Stimulated activated CD8-positive, alpha-beta memory T cell treated with anti-CD3 and anti-CD28 coated beads, Interleukin-4, amount 100 ng/mL, for 1 hour (primary cell): ENCODE measurements at places on chromosomes 6 and 20.

DNA sequence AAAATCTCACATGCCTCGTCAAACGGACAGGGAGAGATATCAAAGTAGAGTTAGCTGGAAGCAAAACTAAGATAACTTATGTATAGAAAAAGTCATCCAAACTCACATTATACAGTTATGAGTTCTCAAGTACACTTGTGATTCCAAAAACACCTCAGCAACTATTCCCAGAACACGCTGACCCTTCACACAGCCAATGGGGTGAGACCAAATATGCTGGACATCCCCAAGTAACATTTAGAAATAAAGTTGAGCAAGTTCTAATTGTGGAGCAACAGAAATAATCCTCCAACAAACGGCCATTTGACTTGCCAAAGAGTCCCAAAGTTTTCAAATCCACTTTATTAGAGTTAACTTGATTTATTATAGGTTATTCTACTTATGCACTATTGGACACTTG is 52.4 kb downstream of the LY86 start:
- no peak for DNase-seq

DNA sequence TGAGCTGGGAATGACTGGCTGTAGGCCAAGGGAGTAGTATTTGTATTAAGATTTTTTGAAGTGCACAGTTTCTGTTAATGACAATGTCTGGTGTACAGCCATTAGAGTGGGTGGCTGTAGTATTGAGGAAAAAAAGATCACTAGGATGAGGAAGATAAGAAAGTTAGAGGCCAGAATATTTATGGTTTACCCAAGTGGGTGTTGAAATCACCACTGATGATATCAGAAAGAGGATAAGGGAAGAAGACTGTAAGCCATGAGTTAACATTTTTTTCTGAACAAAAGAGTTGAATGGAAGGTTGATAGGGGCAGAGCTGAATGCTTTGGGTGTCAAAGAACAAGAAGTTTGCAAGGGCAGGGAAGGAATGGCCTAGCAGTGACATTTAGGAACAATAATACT is 104.7 kb downstream of the PRDM13 start:
- no peak for DNase-seq

- DNase-seq = no peak
Measured at GRCh38 chr6:44730771-44731391, 343.4 kb downstream of the CDC5L start.

DNA sequence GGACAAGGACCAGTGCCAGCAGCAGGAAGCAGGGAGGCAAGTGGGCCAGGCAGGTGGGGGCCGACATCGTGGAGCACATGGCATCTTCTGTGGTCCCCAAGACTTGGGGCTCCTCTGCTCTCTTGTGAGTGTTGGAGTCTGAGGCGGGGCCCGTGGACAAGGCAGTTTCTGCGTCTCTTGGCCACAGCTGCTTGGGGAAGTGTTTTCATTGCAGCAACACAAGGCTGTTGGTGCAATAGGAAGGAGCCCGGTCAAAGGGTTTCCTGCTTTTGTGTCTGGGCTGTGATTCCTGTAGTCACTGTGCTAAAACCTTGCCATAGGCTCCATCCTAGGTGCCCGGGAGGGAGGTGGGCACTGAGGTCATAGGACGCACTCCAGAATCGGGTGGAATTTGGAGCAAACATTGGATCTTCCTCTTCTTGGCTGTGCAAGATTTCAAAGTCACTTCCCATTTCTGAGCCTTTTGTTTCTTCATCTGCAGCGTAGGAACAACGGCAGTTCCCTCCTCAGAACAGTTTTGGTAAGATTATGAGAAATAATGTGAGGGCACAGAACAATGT is at the start of gene SIRPB2:
SIRPB2 (minus strand) TSS at position 140 of the 560 bp plus-strand sequence; CDS start at position 79, 61 bp downstream.
- DNase-seq = no peak

- no peak for DNase-seq
Measured at GRCh38 chr6:15827496-15828255, 164.8 kb upstream of the DTNBP1 start.

DNA sequence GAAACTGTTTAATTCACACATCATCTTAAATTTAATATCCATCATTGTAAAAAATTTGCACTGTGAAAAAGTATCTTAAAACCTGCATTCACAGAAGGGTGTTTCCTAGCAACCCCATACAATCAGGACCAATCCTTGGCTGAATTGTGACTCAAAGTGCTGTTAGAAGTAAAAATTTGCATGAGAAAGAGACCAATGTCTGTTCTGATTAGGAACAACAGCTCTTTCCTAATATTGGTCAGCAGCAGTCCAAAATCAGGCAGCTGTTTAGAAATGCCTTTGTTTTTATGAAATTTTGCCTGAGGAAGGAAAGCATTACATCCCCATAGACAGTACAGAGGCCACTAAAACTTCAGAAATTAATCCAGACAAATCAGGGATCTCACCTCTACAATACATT is 987.0 kb downstream of the HACE1 start:
- no peak for DNase-seq

- DNase-seq = no peak
Measured at GRCh38 chr6:108164815-108165706, 761 bp upstream of the NR2E1 start.

- DNase-seq = no peak
Measured at GRCh38 chr6:101276066-101276465, 117.4 kb upstream of the GRIK2 start.

GRCh38 chr20:9940329-9940728 is 94.5 kb upstream of the ANKEF1 start:
- DNase-seq = no peak

GRCh38 chr6:120431841-120432240 is 902.4 kb downstream of the TBC1D32 start:
- DNase-seq = no peak

DNA sequence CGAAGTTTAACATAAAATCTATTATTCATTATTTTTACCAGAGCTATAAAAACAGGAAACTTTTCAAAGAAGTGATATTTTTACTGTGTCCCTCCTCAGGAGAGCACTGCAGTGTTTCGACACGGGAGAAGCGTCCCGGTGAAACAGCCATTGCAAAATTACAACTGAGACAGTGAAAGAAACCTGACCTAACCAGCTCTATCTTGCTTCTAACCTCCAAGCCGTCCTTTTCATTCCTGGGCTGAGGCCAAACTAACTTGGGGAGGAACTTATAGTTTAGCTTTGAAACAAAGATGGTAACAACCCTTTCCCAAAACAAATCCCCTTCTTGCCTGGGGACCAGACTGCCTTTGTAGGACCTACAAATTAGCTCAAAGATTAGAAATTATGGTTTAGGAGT is 79.2 kb downstream of the WDR27 start:
- no peak for DNase-seq

DNA sequence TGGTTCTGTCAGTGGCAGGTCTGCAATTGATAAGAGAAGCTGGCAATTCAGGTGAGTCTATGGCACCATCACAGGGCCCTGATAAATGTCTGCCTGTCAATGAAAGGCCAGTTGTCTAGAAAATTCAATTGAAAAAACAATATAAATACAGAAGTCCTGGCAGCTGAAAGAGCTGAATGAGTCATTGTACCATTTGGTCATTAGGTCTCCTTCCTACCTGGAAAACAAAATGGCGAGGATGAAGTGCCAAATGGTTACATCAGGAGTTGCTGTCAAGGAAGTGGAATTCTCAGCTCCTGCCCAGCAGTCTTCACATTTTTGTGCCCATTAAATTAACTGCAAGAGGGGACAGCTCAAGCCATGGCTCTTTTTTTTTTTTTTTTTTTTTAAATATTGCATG is 37.7 kb downstream of the PEX7 start:
- DNase-seq = no peak

- DNase-seq = no peak
Measured at GRCh38 chr6:1088492-1089001, 223.4 kb upstream of the FOXQ1 start.
